Smooth muscle cell of the coronary artery (primary cell): ENCODE measurements at places on chromosomes 3 and 15. TPM values are rescaled to one million over a fixed set of nuclear protein-coding genes. Genes with fewer than 3 reads are reported as not detected.

The ARIH2 gene
- 60.4 and 83.5 TPM in 2 replicates for total RNA-seq

The OR4F15 gene
- total RNA-seq, result not detected in 2 replicates

The PLSCR5 gene
- not detected in 2 replicates for total RNA-seq

The SMCO1 gene
- total RNA-seq, result not detected in 2 replicates

The ASB14 gene
- 0.12 TPM in 1 of 2 replicates, not detected in the other for total RNA-seq

The GRK7 gene
- total RNA-seq, result under 0.01 TPM in 1 of 2 replicates, not detected in the other

The RPL22L1 gene
- 12.2 and 88.0 TPM in 2 replicates for total RNA-seq

The SAMD7 gene
- total RNA-seq, result not detected in 2 replicates

The GREM1 gene
- 5.0 and 527 TPM in 2 replicates for total RNA-seq

The INSYN1 gene
- 0.45 and 20.1 TPM in 2 replicates for total RNA-seq
